ENCODE measurements at places on chromosomes 4 and X. TPM values are rescaled to one million over a fixed set of nuclear protein-coding genes. Genes with fewer than 3 reads are reported as not detected.

Gene UGT2B15
- total RNA-seq, result not detected

DNA sequence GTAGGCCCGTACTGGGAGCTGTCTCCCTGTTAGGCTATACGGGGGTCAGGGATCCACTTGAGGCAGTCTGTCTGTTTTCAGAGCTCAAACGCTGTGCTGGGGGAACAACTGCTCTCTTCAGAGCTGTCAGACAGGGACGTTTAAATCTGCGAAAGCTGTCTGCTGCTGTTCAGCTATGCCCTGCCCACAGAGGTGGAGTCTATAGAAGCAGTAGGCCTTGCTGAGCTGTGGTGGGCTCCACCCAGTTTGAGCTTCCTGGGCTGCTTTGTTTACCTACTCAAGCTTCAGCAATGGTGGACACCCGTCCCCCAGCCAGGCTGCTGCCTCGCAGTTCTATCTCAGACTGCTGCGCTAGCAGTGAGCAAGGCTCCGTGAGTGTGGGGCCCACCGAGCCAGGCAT lies 27.3 kb upstream of the PHEX start:
- no peak for DNase-seq

DNA sequence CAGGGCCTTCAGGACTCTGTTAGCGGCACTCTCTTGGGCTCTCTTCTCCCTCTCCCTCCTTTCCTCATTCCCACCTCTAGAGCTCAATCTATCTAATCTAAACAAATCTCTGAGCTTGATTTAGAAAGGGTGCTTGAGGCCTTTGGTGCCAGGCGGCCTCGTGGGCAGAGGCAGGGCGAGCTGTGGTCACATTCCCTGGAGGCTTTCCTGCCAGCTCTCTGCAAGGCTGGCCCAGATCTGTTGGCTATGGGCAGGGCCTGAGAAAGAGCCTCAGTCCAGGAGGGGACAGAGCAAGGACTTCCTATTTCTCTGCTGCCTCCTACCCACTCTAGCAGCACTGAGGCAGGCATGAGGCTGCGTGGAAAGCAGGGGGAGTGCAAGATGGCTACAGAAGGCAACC lies 38.6 kb downstream of the PJA1 start:
- DNase-seq, result no peak

Gene MXRA5
- 1.7 TPM for total RNA-seq

- DNase-seq, result no peak
These were observed 75.2 kb upstream of the ENPP6 start for GRCh38 chr4:184292877-184293276.

GRCh38 chr4:67727124-67727850 lies 26.3 kb upstream of the UBA6 start:
- DNase-seq, result no peak

DNA sequence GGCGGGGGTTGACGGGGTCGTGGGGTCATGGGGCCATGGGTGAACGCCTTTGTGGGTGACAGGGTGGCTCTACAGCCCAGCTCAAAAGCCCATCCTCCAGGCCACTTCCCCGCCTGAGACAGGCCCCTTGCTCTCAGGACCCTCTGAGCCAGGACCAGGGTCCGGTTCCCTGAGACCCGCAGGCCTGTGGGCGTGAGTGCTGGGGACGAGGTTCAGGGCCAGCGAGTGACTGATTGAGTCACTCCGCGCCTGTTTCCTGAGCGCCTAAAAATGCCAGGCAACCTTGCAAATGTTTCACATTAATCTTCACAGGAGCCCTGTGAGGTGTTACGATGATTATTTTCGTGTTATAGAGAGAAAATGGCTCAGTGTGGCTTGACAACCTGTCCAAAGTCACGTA lies 97.8 kb downstream of the ZNF674 start:
- no peak for DNase-seq

DNA sequence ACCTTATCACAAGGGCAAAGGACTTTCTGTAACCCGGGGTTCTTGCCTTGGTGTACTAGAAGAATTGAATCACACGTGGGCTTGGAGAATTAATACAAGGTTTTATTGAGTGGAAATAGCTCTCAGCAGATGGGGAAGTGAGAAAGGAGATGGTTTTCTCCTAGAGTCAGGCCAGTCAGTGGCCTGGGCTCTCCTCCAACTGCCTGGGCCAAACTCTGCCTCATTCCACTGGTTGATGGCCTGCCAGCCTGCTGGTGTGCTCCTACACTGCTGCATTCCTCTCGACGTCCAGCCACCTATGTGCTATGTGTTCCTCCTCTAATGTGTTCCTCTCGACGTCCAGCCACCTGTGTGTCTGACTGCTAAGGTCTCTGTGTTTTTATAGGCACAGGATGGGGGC lies 35.3 kb upstream of the SPIN2A start:
- no peak for DNase-seq

GRCh38 chr4:28225050-28225449 lies 1364.4 kb downstream of the STIM2 start:
- DNase-seq, result no peak

Gene PDE6B
- 5.6 TPM for total RNA-seq

DNA sequence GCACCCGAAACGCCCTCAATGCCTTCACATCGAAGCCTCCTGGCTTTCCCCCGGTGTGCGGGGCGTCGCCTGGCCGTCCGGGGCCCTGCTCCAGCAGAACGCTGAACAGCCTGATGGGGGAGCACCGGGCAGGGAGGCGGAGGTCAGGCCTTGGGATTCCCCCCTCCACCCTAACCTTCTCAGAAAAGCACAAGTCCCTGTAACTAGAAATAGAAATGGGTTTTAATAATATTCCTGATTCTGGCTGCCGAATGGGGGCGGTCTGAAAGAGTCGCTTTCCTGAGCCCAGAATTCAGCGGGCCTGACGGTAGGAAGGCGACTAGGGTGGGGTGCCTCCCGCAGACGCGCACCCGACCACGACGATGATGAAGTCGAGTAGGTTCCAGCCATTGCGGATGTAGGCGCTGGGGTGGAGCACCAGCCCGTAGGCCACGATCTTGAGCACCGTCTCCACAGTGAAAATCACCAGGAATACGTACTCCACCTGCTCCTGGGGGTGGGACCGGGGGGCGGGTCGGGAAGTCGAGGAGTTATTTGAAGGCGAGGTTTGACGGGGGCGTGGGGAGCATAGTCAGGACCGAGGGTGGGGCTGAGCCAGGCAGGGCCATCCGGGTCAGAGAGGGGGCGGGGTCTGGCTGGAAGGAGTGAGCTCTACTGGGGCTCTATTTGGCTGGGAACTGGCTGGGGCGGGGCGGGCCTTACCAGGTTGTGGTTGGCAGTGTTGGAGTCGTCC lies 2.5 kb downstream of the CACNA1F start:
- DNase-seq, result no peak

Gene DDX53
- not detected for total RNA-seq

Gene C4orf51
- total RNA-seq, result not detected

- DNase-seq, result no peak
These were observed 109.4 kb upstream of the MAP3K15 start for GRCh38 chrX:19624739-19625138.

GRCh38 chr4:179225594-179225993 lies 1783.4 kb upstream of the AGA start:
- no peak for DNase-seq

DNA sequence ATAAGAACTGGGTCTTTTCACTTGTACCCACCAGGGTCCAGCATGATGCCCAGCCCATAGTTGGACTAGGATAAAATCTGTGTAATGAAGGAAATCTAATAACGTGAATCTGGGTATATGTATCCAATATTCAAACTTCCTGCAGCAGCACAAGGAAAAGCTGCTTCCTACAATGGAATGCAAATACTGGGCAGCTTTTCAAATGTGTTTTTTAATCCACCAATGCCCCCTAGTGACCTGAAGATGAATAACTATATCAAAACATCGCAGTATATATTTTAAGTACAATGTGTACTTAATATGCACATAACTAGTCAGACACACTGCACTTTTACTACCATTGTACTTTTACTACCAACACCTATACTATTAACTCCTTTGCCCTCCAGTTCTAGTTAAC lies 5.3 kb downstream of the APOO start:
- no peak for DNase-seq

- no peak for DNase-seq
These were observed 42.0 kb downstream of the CBLL2 start for GRCh38 chrX:22314692-22315091.

Gene MAGEB1
- not detected for total RNA-seq

- no peak for DNase-seq
These were observed 964 bp upstream of the GPR82 start for GRCh38 chrX:41722816-41723618.

GRCh38 chrX:118536687-118537461 lies 41.3 kb downstream of the DOCK11 start:
- DNase-seq, result no peak

- DNase-seq, result no peak
These were observed 327.9 kb downstream of the MAPK10 start for GRCh38 chr4:86031927-86032326.

DNA sequence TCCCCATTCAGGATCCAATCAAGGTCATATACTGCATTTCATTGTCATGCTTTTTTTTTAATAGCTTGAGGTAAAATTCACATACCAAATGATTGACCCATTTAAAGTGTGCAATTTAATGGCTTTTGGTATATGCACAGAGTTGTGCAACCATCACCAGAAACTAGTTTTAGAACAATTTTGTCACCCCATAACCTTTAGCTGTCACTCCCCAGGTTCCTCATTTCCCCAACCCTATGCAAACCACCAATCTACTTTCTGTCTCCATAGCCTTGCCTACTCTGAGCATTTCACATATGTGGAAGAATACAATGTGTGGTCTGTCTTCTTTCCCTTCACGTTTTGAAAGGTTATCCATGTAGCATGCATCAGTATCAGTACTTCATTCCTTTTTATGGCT lies 1.4 kb upstream of the SMAD1 start:
- DNase-seq, result no peak

Gene PIM2
- total RNA-seq, result 10.6 TPM

Gene FGFBP2
- total RNA-seq, result not detected

- no peak for DNase-seq
These were observed 312.4 kb downstream of the DHRSX start for GRCh38 chrX:2188330-2188792.

Gene ODAM
- not detected for total RNA-seq

DNA sequence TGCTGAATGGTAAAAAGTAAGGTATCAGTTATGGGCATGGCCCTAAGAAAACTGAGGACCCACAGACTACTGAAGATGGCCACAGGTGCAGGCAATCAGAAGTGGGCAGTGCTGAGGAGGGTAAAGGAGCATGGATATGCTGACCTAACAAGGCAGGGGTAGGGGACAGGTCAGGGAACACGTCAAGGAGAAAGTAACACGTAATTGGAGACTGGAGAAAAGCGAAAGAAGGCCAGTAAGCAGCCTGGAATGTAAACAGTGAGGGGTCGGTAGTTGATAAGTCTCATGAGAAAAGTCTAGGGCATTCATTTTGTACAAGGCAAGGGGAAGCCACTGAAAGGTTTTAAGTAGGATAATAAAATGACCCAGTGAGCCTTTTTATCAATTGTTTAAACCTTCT lies 153.3 kb downstream of the PRDM5 start:
- DNase-seq, result no peak

DNA sequence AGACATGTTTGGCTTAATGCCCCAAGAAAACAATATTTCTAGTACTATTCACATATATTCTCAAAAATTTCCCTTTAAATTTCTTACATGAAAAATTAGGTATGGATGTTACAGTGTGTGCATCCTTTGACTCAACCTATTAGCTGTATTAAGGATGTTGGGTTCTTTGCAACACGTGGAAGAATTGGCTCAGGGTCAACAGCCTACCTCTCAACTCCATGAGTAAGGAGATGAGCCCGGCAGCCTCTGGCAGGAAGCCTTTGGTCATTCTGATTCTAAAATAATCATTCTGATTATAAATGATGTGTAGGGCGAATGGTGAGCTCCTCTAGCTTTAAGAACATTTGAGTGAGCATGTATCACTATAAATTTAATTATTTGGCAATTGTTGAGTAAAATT lies 148.0 kb upstream of the WDFY3 start:
- DNase-seq, result no peak

Gene S100G
- not detected for total RNA-seq

DNA sequence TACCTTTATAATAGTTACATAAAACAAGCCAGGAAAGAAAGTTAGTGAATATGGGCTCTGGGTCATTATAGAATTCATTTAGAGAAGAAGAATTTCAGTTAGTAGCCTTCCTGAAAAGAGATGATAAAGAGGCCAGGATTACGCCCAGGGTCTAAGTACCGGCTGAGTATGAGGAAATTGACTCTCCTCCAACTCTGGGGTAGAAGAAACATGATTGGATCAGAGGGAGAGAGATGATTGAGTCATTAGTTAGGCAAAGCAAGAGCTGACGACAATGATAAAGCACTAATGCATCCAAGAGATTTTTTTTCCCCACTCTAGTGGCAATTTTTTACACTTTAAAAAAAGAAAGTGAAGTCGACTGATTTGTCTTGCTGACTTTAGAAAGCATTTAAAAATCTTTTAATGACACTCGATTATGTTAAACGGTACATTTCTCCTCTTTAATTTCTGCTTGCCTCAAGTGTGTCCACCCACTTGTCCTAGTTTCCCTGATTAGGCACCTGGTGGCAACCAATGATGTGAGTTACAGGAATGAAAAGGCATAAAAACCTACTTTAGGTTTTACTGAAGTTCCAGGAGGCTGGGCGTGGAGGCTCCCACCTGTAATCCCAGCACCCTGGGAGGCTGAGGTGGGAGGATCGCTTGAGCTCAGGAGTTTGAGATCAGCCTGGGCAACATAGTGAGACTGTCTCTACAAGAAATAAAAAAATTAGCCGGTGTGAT lies 37.3 kb upstream of the IGFBP7 start:
- DNase-seq, result no peak

Gene TBC1D1
- total RNA-seq, result 57.2 TPM

DNA sequence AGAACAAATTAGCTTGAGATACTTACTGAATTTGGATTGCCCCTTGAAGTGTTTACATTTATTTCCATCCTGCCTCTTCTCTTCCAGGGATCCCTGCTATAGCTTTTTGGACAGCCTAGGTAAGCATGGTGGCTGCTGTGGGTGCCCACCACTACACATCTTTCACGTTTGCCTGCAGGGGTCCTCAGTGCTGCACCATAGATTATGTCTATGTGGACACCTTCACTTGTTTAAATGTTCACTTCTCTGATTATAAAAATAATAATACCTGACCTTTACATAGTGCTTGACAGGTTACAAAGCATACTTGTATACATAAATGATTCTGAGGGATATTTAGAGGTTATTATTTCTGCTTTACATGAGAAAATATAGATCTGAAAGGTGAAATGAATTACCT lies 67.9 kb upstream of the SLC4A4 start:
- no peak for DNase-seq

GRCh38 chr4:96162636-96163035 lies 322.7 kb downstream of the PDHA2 start:
- DNase-seq, result no peak

DNA sequence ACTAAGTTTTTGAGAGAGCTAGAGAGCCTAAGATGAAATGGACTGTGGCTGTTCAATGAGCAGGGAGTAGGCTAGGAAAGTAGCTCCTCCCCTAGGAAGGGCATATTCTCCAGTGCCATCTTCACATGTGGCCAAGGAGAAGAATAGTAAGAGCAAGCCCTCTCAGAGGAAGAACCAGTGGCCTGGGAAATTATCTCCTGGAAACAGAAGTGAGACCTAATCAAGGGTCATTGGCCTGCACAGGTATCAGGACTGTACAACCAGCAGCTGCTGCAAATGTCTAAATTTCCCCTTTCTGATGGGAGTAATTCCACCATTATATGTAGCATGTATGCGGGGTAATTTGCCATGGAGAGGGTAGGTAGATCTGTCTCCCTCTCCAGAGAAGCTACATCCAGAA lies 334.8 kb upstream of the RASGEF1B start:
- DNase-seq, result no peak
